ENCODE measurements at places on chromosomes 2 and 18.
A peak's percentile ranks its signal among the peaks of the same experiment; 100 is the strongest.

GRCh38 chr2:32425719-32426141, 68.9 kb downstream of the BIRC6 start:
- no peak for DNase-seq

DNA sequence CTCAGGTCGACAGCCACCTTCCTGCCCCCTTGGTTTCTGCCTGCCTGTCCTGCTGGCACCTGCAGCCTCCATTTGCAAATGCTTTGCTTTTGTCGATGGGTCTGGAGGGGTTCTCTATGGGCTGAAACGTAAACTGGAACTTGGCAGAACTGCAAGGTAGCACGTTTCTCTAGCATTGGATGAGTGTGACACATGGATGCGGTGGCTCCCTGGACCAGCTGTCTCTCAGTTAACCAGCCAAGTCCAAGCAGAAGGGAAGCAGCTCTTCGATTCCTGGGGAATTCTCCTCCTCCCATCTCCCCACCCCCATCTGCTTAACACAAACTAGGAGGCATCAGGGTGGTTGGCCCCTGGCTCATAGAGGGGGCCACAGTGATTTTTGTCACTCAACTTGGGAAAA, 57.3 kb downstream of the ITGB1BP1 start:
- DNase-seq, result no peak

GRCh38 chr2:86037141-86037794, 68.4 kb downstream of the POLR1A start:
- DNase-seq, result peak; percentile 45

- DNase-seq, result no peak
These were observed 39.6 kb downstream of the TTC39C start for GRCh38 chr18:24054130-24054529.

- DNase-seq, result no peak
These were observed 271.1 kb upstream of the VWC2L start for GRCh38 chr2:214139630-214140284.

DNA sequence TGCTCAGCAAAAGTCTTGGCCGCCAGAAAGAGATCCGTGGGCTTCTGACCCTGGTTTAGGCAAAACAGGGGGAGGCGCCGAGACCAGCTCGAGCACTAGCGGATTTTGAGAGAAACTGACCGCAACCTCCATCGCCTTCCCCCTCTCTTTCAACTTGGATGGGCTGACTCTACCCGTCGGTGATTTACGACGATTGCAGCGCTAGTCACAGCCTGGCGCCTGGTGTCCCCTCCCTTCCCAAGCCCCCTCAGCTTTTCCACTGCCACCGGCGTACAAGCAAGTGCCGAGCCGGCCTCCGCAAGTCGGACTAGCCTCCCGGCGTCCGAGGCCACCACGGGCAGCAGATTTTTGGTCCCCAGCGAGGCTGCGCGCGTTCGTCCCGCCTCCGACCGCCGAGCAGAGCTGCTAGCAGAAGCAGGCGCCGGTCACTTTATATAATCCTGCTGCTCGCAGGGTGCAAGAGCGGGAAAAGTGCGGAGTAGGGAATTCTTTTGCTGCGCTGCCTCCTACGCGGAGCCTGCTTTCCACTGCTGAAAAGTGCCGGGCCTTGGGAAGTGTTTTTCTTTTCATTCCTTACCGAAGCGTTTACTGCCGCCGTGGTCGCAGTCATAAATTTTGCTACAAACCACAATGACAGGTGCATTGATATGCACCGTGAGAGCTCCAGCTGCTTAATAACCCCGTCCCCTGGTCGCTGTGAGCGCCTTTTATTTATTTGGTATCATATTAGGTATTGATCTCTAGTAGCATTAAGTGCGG, 7.7 kb downstream of the HOXD3 start:
- DNase-seq, result no peak

- no peak for DNase-seq
These were observed 1.0 kb downstream of the IL1A start for GRCh38 chr2:112783187-112783714.

DNA sequence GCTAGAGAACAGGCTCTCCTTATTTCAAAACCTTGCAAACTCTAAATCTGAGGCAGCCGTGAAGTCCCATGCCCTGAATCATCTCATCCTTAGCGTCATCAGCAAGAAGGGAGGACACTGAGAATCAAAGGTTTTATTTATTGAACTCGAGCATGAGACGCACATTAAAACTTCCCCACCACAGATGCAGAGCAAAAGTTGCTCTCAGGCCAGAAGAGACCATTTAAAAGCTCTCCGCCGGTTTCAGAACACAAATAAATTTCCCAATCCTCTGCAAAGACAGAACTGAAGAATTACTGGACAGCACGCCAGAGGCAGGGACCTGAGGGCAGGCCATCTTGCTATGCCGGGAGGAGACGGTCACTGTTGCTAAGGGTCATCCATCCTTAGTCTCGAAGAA, 1.3 kb downstream of the AMMECR1L start:
- DNase-seq, result no peak

GRCh38 chr2:109685453-109685852, 71.3 kb downstream of the SOWAHC start:
- no peak for DNase-seq

DNA sequence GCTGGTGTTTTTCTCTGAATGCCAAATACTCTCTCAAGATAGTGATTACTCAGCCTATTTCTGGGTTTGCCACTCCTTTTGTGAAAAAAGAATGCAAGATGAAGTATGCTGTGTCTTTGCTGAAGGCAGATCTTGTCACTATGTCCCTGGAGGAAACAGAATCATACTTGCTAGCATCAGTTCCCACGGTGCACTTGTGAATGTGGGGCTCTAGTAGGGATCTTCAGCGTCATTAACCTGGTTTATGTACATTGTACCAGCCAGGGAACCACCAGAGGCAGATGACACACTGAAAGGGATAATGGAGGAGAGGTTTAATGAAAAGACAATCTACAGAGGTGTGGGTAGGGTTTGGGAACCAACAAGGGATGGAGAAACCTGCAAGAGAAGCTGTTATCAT, 131.0 kb upstream of the CXCR4 start:
- no peak for DNase-seq

DNA sequence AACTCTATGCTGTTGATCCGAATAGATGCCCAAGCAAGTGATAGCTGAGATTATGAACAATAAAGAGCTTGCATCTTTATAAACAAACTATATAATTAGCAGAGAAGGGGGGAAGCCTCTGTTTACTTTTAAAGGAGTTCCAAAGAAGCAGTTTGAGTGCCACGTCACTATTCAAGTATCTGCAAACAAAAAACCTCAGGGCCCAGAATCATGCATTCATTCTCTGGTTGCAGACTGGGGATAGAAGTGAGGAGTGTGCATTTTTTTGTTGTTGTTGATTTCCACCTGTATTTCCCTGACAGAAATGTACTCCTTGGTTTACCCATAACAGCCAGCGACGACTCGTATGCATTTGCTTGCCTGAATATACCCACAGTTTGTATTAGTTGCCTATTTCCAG, 264.3 kb downstream of the PTGR3 start:
- no peak for DNase-seq

GRCh38 chr2:150548527-150548926, 61.1 kb upstream of the RND3 start:
- no peak for DNase-seq

DNA sequence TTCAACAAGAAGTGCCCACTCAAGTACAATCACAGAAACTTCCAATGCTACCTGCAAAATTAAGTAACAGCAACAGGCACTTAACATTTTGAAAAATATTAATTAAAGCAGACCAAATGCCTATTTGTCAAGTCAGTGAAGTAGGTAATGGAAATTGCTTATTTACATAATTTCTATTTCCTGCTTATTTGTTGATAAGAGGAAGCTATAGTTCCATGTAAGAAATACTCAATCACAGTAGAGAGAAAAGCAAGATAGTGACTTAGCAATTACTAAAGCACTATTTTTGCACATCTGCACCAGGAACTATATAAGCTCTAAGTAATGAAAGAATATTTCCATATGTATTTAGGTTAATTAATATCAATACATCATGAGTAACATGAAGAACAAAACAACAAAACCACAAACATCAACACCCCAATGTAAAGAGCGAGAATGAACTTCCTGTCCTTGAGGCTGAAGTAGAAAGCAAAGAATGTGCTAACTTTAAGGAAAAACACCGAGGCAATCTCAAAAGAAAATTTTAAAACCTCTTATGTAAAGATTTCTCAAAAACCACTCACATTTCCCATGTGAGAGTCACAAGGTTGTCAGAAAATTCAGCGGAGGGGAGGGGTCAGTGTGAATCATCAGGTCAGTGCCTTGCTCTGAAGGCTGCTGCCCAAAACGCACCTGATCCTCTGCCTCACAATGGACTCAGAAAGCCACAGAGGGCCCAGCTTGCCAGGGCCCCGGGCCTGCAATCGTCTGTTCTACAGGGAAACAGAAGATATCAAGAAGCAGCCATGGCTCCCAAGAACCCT, 12.5 kb downstream of the NPC1 start:
- no peak for DNase-seq

- no peak for DNase-seq
These were observed 2.1 kb downstream of the NABP1 start for GRCh38 chr2:191679818-191680600.

DNA sequence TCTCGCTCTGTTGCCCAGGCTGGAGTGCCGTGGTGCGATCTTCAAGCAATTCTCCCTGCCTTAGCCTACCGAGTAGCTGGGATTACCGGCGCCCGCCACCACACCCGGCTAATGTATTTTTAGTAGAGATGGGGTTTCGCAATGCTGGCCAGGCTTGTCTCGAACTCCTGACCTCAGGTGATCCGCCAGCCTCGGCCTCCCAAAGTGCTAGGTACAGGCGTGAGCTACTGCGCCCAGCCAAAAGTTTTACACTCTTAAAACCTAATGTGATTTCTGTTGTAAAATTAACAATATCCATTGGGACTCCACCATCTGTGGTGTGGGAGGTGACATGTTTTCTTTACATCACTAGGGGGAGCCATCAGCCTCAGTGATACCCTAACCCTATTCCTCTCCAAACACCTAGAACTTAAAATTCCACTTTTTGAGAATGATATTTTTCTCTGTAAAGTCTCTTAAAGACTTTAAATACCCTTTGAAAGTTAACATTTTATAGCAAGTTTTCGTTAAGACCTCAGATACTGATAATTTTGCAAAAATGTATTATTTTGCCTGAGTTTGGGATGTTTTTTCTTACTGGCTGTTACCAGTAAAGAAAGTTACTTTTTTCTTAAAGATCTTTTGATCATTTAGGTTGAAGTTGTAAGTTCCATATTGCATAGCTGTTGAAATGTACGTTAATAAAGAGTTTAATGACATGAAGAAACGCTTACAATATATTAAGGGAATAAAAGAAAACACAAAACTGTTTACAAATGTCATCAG, 11.6 kb upstream of the EIF2AK2 start:
- DNase-seq, result no peak

GRCh38 chr18:5542515-5543035, 1.2 kb downstream of the EPB41L3 start:
- DNase-seq, result no peak

DNA sequence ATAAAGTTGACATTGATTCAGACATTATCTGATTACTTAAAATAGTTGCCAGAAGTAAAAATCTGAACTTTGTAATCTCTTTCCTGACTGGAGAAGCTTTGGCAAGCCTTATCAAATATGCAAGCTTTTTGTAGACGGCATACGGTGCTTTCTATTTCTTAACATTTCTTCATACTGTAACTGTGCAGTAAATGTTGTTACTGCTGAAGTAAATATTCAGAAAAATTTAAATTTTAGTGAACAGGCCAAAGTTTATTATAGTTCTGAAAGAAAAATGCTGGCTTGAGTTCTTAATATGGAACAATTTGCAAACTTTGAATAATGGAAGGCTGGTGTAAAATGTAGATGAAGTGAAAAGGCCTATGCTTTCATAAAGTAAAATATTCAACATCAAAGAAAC, 1.8 kb downstream of the TTN start:
- no peak for DNase-seq

All from left colon (tissue), 2 donors.